ENCODE measurements at places on chromosomes 16 and 17.

DNA sequence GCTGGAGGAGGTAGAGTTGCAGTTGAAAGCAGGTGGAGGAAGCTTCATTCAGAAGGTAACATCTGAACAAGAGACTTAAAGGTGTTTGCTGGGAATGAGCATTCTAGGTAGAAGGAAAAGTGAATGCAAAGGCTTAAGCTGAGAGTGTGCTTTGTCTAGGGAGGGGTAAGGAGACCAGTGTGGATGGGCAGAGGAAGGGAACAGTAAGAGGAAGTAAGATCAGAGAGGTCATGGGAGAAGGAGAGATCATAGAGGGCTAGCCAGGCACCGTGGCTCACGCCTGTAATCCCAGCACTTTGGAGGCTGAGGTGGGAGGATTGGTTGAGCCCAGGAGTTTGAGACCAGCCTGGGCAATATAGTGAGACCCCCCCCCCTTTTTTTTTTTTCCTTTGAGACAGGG is 3.3 kb downstream of the STX4 start:
- no peaks in the 10 kb centered on the region for H3K27me3 ChIP-seq
- no peak overlapping the region for H3K4me3 ChIP-seq
- H3K4me1 ChIP-seq = peaks cover 8% of the 10 kb centered on the region
- H3K27ac ChIP-seq = no peak overlapping the region

DNA sequence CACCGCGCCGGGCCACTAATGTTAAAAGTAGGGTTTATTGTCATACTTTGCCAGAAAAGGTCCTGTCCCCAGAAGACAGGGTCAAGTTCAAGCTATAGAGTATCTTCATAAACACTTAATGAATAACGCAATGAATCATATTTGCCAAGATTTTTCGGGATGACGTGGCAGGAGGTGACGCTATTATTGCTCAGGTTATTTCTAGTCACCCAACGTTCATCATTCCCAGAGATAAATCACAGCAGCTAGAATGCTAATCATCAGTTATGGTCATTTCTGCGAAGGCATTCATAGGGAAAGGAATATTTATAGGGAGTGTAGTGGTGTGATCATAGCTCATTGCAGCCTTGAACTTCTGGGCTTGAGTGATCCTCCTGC is 2.0 kb downstream of the TMC5 start:
- H3K27me3 ChIP-seq = no peaks in the 10 kb centered on the region
- H3K4me1 ChIP-seq = no peaks in the 10 kb centered on the region
- no peak overlapping the region for H3K4me3 ChIP-seq
- DNase-seq = no peak
- no peaks in the 10 kb centered on the region for H3K36me3 ChIP-seq

- H3K27me3 ChIP-seq = no peaks in the 10 kb centered on the region
- H3K4me1 ChIP-seq = no peaks in the 10 kb centered on the region
- H3K36me3 ChIP-seq = no peaks in the 10 kb centered on the region
- no peak overlapping the region for H3K27ac ChIP-seq
Measured at GRCh38 chr16:7755347-7755882, 422.8 kb downstream of the RBFOX1 start.

DNA sequence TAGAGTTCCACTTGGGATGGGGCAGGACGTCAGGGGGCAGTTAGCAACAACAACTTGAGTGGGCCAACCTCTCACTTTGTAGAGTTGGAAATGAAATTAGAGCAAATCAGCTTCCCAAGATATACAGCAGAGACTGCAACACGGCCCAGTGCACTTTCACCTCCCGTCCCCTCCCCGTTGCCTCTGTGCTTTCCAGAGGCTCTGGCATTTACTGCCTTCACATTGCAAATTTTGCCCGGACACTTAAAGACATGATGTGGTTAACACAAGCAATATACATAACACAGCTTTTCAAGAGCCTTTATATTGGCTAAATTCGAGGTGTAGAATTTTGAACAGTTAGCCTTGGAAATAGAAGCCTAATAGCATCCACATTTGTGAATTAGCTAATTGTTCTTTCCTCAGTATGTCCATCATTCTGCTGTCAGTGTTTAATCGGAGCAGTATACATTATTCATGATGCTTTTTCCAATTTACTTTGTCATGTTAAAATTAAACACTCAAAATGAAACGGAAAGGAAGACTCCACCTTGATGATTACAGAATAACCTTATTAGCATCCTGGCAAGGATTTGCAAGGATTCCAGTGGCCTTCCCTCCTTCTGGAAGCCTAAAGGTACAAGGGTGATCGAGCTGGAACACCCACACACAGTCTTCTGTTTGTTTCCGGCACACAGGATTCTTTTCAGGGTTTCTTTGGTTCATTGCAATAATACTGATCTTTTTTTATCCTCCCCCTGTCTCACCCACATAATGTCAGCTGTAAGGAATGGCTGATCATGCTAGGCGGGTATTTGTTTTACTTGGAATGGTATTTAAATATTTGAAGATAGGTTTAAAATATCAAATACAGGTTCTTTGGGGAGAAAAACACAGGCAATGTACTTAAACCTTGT is 190.9 kb upstream of the CACNG5 start:
- no peak overlapping the region for H3K27ac ChIP-seq
- no peaks in the 10 kb centered on the region for H3K36me3 ChIP-seq
- DNase-seq = no peak
- H3K27me3 ChIP-seq = no peaks in the 10 kb centered on the region

DNA sequence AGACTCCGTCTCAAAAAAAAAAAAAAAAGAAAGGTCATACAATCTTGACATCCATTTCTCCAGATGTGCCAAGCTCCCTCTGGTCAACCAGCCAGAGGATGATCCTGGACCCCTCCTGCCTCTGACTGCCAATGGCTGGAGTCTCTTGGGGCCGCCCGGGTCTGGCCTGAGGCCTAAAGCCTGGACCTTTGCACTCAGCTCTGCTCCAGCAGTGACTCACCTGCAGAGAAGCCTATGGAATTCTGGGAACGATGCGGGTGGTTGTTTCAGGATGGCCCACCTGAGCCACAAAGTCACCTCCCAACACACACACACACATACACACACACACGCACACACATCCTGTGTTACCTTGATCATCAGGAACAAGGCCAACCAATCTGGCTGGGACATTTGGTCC is 64.0 kb upstream of the DNAH17 start:
- no peaks in the 10 kb centered on the region for H3K36me3 ChIP-seq
- H3K4me1 ChIP-seq = no peaks in the 10 kb centered on the region
- no peak overlapping the region for H3K4me3 ChIP-seq
- no peak overlapping the region for H3K27ac ChIP-seq
- no peaks in the 10 kb centered on the region for H3K27me3 ChIP-seq
- peak; percentile 10 for DNase-seq

- DNase-seq = no peak
- no peaks in the 10 kb centered on the region for H3K36me3 ChIP-seq
- no peak overlapping the region for H3K4me3 ChIP-seq
- no peaks in the 10 kb centered on the region for H3K27me3 ChIP-seq
Measured at GRCh38 chr16:15830832-15831451, 25.9 kb downstream of the MYH11 start.

GRCh38 chr17:15955793-15956541 is 11.0 kb downstream of the ADORA2B start:
- H3K4me1 ChIP-seq = no peaks in the 10 kb centered on the region
- no peaks in the 10 kb centered on the region for H3K36me3 ChIP-seq
- H3K27me3 ChIP-seq = no peaks in the 10 kb centered on the region
- no peak overlapping the region for H3K27ac ChIP-seq
- no peak for DNase-seq
- no peak overlapping the region for H3K4me3 ChIP-seq

GRCh38 chr16:24539850-24540601 is 660 bp downstream of the RBBP6 start:
- H3K36me3 ChIP-seq = no peaks in the 10 kb centered on the region
- peak; percentile 70 for DNase-seq
- no peaks in the 10 kb centered on the region for H3K27me3 ChIP-seq
- peak overlapping the region; percentile 95 for H3K27ac ChIP-seq
- peak overlapping the region; percentile 64 for H3K4me3 ChIP-seq

DNA sequence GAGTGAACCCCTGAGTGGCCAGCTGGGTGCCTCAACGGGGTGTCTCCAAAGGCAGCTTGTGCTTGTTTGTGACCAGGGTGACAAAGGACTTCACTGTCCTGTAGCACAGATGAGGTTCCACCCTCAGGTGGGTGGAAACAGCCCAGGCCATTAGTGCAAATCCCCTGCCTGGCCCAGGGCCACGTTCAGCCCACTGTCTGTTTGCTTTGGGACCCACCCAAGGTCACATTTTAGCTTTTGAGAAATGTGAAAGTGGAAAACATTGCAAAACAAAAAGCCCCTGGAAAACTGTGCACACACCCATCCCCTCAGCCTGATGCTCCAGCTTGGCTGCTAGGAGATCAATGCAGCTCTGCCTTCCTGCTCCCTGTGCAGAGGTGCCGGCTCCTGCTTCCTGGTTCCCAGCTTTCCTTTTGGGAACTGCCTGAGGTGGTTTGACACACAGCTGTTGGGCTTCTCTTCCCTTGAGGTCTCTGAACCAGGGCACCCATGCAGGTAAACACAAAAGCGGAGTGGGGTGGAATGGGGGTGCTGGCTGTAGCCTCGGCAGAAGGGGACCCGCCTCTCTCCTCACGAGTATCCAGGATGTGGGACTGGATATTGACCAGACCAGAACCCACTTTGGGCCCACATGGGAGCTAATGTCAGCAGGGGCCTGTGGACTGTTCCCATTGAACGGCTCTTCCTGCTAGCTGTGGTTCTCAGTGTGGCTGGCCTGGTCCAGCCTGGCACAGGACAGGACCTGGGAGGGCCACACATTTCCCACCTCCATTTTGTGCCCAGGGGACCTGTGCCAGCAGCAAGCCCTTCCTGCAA is 7.9 kb upstream of the SPHK1 start:
- DNase-seq = no peak
- no peaks in the 10 kb centered on the region for H3K27me3 ChIP-seq
- no peak overlapping the region for H3K27ac ChIP-seq
- no peaks in the 10 kb centered on the region for H3K4me1 ChIP-seq

DNA sequence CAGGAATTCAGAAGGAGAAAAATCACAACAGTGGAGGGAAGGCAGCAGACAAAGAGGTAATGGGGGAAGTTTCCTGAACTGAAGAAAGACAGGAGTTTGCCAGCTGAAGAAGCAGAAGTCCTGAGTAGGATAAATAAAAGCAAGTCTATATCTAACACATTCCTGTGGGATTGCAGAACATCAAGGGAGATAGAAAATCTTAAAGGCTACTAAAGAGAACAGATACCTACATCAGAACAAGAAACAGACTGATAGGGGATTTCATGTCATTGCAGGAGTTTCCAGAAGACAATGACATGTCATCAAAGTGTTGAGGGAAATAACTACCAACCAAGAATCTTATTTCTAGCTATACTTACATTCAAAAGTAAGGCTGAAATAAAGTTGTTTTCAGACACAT is 21.3 kb upstream of the CRYBA1 start:
- H3K27ac ChIP-seq = no peak overlapping the region
- no peak overlapping the region for H3K4me3 ChIP-seq
- H3K27me3 ChIP-seq = no peaks in the 10 kb centered on the region
- H3K4me1 ChIP-seq = no peaks in the 10 kb centered on the region

DNA sequence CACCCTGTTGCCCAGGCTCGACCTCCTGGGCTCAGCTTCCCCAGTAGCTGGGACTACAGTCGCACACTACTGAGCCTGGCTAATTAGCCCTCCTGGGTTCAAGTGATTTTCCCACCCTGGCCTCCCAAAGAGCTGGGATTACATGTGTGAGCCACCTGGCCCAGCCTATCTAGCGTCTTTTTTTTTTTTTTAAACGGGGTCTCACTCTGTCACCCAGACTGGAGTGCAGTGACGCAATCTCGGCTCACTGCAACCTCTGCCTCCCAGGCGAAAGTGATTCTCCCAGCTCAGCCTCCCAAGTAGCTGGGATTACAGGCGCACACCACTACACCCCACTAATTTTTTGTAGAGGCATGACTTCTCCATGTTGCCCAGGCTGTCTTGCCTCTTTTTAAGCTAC is 33.3 kb downstream of the GLG1 start:
- H3K27me3 ChIP-seq = no peaks in the 10 kb centered on the region
- H3K4me3 ChIP-seq = no peak overlapping the region
- no peak overlapping the region for H3K27ac ChIP-seq
- DNase-seq = no peak

DNA sequence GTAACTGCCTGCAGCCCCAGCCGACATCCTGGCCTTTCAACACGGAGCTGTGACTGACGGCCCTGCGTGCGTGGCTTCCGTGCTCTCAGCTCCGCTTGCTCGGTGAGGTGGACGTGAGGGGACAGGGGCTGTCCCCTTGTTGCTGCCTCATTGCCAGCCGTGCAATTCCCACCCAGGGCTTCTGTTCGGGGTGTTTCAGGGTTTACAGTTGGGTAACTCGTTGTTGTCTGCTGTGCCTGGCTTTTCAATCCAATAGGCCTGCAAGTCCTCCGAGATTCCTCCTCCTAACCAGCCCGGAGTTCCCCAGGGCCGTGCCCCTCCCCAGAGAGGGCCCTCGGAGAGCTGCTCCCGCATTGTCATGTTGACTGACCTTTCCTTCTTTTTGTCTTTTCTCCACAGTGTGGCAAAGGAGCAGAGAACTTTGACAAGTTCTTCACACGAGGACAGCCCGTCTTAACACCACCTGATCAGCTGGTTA is 31.4 kb upstream of the CACNG5 start:
- no peak overlapping the region for H3K27ac ChIP-seq
- DNase-seq = no peak
- H3K36me3 ChIP-seq = no peaks in the 10 kb centered on the region
- H3K27me3 ChIP-seq = no peaks in the 10 kb centered on the region
- H3K4me1 ChIP-seq = no peaks in the 10 kb centered on the region

- no peak overlapping the region for H3K27ac ChIP-seq
- no peaks in the 10 kb centered on the region for H3K27me3 ChIP-seq
- no peaks in the 10 kb centered on the region for H3K36me3 ChIP-seq
- no peak overlapping the region for H3K4me3 ChIP-seq
Measured at GRCh38 chr17:65595071-65595656, 33.7 kb upstream of the AXIN2 start.

DNA sequence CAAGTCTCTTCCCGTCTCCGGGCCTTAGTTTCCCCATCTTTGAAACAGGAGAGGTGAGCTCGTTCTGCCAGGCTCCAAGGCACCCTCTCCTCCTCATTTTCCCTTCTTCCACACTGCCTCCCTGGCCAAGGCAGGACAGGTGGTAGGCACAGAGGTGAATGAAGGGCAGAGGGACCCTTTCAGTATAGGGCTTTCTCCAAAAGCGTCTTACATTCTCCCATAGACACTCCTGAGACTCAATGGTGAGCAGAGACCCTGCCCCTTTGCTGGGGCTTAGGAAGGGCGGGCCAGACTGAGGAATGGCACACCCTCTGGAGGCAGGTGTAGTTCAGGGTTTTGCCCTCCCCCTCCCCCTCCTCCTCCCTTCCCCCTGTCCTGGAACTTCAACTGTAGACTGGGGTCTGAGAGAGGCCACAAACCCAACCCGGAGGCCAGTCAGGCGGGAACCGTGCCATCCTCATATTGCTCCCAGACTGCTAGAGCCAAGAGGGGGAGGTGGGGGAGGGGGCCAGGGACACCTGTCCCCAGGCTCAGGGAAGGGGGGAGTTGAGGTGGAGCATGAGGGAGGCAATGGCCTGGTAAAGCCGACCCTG is 1.9 kb downstream of the PLEKHH3 start:
- H3K36me3 ChIP-seq = peaks cover 36% of the 10 kb centered on the region
- peak overlapping the region; percentile 95 for H3K4me3 ChIP-seq
- no peak for DNase-seq
- peaks cover 52% of the 10 kb centered on the region for H3K4me1 ChIP-seq
- H3K27ac ChIP-seq = peak overlapping the region; percentile 72

Measured in adrenal gland (tissue), 19 donors.